NCI-H146 (cell line): ENCODE measurements at places on chromosomes 1 and 21.

DNA sequence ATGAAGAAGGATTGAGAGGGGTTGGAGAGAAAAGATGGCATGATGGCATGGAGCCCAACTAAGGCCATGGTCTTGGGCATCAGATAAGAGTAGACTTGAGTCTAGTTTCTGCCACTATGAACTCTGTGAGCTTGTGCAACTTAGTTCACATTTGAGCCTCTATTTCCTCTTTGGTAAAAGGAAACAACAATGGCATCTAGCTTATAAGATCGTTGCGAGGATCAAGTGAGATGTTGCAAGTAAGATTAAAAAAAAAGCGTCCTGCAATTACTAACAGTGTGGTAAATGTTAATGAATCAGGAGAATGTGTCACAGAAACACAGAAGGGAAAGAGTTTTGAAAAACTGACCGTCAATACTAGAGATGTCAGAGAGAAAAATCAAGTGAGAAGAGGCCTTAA lies 202.9 kb upstream of the FGGY start:
- no peak for DNase-seq

- DNase-seq = no peak
Observed at GRCh38 chr1:236173174-236173767, 30.9 kb downstream of the GPR137B start.

- DNase-seq = peak; percentile 59
Observed at GRCh38 chr1:68180441-68181164, 51.7 kb downstream of the WLS start.

GRCh38 chr1:229452956-229453801 lies 19.3 kb upstream of the ACTA1 start:
- peak; percentile 13 for DNase-seq

GRCh38 chr21:44845418-44846223 lies 27.8 kb upstream of the SUMO3 start:
- DNase-seq = peak; percentile 54

DNA sequence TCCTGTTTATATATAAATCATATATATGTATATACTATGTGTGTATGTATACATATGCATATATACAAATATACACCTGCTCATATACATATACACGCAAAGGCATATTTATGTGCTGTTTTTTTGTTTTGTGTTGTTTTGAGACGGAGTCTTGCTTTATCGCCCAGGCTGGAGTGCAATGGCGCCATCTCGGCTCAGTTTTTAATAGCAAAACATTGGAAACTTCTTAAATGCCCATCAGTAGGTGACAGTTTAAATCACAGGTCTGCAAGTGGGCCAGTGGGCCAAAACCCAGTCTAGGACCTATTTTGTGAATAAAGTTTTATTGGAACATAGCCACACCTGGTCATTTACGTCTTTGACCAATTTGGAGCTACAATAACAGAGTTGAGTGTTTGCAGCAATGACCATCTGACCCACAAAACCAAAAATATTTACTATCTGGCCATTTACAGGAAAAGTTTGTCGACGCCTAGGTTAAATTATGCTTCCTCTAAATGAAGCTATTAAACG lies 132.3 kb downstream of the TOMM20 start:
- no peak for DNase-seq

- DNase-seq = no peak
Observed at GRCh38 chr1:160371346-160371631, 4.4 kb downstream of the NHLH1 start.

DNA sequence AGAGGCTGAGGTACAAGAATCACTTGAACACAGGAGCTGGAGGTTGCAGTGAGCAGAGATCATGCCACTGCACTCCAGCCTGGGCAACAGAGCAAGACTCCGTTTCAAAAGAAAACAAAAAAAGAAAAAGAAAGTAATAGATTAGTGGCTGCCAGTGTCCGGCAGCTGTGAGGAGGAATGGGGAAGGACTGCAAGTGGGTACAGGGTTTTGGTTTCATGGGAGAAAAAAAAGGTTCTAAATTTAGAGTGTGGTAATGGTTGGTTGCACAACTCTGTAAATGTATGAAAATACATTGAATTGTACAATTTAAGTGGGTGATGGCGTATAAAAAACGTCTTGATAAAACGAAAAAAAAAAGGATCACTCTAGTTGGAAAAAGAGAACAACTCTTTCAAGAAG lies 6.7 kb downstream of the TAF1A start:
- DNase-seq = no peak

- no peak for DNase-seq
Observed at GRCh38 chr1:99850459-99851291, 514 bp downstream of the AGL start.

GRCh38 chr21:17631195-17631594 lies 18.5 kb upstream of the BTG3 start:
- no peak for DNase-seq
